ENCODE measurements at places on chromosomes 1 and 21.

DNA sequence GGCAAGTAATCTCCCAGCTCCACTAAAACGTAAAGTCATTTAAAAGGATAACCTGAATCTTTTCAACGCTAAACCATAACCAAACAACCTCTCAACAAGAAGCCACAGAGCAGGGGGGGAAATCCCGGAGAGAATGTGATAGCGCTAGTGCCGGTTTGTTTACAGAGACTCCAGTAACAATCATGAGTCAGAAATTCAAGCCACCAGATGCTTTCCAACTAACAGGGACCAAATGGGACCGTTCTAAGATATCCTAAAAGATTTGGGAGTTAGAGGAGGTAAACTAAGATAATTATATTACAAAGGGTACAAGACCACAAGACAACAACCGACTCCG lies 825 bp downstream of the DCAF8 start:
- DNase-seq: peak; percentile 89

- no peak for DNase-seq
These were observed 12.3 kb downstream of the RAB4A start for GRCh38 chr1:229283183-229283611.

- DNase-seq: no peak
These were observed 158.7 kb downstream of the DSCAM start for GRCh38 chr21:40688106-40688864.

GRCh38 chr1:118190561-118190960 lies 5.5 kb upstream of the SPAG17 start:
- no peak for DNase-seq

GRCh38 chr1:118047650-118048224 lies 118.2 kb downstream of the WDR3 start:
- DNase-seq: no peak

- no peak for DNase-seq
These were observed 16.6 kb downstream of the NUDC start for GRCh38 chr1:26938004-26938658.

DNA sequence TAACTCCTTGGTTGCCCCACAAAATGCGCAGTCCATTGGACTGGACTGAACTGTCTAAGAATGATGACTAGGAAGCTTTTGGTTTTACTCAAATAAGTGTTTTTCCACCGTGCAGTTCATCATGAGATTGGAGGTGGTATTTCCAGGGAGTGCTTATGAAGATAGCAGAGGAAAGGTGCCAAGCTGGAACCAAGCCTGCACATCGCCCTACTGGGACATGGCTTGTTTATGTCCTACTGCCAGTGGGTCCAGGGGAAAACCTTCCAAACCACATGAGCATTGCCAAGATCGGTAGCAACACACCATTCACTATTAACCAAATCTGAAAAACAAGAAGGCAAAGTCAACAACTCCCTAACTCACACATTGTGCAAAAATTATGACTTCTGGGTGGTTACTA lies 54.7 kb upstream of the DSCAM start:
- no peak for DNase-seq

DNA sequence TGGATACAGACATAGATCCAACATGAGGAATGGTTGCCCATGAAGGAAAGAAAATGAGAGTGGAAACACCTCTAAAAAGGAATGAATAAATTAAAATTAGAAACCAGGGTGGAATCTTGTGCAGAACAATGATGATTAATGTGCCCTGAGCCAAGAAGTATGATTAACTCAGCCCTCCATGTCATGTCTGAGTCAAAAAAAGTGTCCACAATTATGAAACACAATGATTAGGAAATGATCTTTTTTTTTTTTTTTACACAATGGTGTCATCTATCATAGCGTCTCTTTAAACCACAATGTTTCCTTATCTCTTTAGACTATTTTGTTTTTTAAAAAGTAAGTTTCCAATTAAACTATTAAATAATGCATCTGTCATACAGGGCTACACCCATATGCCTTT lies 78.9 kb upstream of the RAB4A start:
- peak; percentile 87 for DNase-seq

GRCh38 chr1:94805912-94806311 lies 14.2 kb upstream of the SLC44A3 start:
- peak; percentile 73 for DNase-seq

GRCh38 chr1:57612833-57613232 lies 189.0 kb upstream of the DAB1 start:
- DNase-seq: no peak

DNA sequence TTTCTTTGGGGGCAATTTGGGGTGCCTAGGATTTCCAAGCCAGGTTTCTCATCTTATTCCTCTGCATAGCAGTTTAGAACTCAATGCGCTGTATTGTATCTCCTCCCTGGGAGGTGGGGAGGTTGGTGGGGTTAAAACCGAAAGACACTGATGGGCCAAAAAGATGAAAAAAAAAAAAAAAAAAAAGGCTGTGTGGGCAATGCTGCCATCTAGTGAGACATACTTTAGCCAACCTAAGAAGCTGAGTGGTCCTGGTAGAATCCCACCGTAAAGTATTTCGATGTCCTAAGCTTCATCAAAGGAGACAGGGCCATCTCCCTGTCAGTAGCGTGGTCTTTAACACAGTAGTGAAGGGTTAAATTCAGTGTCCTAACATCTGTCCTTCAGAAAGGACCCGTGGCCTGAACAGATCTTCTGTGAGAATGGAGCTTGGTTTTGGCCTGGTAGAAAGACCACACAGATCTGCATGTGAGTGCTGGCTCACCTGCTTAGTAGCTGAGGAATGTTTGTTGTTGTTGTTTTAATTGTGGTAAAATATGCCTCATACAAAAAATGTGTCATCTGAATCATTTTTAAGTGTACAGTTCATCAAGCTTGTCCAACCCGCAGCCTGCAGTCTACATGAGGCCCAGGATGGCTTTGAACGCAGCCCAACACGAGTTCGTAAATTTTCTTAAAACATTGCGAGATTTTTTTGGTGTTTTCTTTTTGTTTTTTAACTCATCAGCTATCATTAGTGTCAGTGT lies 226.2 kb downstream of the KIF26B start:
- peak; percentile 29 for DNase-seq

DNA sequence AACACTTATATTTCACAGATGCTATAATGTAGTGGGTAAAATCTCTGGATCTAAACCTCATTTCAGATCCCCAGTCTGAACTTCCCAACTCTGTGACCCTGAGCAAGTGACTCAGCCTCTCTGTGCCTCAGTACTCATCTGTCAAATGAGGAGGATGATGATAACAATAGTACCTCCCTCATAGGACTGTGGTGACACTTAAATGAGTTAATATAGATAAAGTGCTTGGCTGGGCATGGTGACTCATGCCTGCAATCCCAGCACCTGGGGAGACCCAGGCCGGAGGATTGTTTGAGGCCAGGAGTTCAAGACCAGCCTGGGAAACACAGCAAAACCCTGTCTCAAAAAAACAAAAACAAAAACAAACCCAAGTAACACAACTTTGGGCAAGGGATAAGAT lies 4.7 kb upstream of the ECE1 start:
- peak; percentile 57 for DNase-seq

DNA sequence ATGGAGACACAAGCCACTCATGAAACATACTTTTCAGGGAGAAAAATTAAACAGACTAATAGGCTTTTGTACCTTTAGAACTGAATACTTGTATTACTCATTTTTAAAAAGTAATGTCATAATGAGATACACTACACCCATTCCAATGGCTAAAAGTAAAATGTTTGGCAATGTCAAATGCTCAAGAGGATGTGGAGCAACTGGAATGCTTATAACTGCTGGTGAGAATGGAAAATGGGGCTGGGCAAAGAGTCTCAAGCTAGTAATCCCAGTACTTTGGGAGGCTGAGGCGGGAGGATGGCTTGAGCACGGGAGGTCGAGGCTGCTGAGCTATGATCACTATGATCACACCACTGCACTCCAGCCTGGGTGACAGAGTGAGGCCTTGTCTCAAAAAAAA lies 86.3 kb downstream of the NKAIN1 start:
- peak; percentile 18 for DNase-seq

GRCh38 chr1:228105996-228106799 lies 2.9 kb downstream of the MRPL55 start:
- DNase-seq: no peak

- DNase-seq: peak; percentile 80
These were observed 42.1 kb upstream of the IPO9 start for GRCh38 chr1:201786824-201787223.

DNA sequence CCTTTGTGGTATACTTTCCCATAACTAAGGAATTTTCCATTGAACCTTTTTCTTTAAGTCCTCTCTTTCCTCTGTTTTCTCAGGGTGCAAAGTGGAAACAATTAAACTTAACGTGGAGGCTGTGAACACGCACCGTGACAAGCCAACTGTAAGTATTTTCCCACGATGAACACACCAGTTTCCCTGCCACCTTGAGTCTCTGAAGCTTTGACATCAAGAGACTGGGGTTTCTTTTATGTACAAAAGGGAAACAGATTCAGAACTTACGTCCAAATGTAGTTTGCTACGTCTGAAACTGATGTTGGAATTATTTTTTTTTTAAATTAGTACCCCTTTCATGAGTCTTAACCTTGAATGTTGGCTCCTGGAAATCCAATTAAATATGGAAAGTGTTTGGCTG lies 17.2 kb upstream of the C4BPB start:
- no peak for DNase-seq

- DNase-seq: peak; percentile 41
These were observed 540 bp downstream of the CD55 start for GRCh38 chr1:207321790-207322645.

- no peak for DNase-seq
These were observed 789.0 kb downstream of the PLA2G4A start for GRCh38 chr1:187617776-187618175.

GRCh38 chr1:84712276-84712874 lies 22.1 kb upstream of the SSX2IP start:
- DNase-seq: peak; percentile 78

- DNase-seq: no peak
These were observed 281.7 kb upstream of the ESRRG start for GRCh38 chr1:217004776-217005436.

GRCh38 chr1:247500865-247501264 lies 35.4 kb downstream of the OR2C3 start:
- DNase-seq: no peak

- peak; percentile 43 for DNase-seq
These were observed 18.7 kb downstream of the TMEM53 start for GRCh38 chr1:44655609-44656008.

DNA sequence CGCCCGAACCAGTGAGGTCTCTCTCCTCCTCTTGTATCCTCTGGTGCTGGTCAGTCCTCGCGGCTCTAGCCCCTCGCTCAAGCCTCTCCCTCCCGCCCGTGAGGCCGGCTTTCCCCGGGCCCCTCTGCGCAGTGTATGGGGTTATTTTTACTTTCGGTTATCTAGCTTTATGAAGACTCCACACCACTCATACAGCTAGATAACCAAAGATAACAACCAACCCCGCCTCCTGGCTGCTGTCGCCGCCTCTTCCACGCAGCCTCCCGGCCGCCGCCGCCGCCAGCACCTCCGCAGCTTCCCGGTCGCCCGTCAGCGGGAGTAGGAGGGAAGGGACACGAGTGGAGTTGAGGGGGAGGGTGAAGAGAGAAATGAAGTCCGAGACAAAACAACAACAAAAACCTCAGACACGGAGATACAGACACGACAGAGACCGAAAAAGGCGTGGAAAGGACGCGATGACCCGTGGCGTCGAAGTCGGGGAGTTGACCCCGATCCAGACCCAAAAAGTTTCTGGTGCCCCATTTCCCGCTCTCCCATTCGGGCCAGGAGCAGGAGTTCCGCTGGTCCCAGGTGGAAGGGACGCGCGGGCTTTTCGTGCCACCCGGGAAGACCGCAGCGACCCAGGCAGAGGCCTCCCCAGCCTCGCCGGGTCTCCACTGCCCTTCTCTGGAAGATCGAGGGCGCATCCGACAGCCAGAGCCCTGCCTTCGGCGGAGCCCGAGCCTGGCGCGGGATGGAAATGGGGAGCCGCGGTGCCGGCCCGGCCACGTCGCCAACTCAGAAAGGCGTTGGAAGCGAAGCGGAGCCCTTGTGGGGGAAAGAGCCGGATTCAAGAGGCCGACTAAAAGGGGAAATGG lies 51.4 kb downstream of the RHBG start:
- peak; percentile 33 for DNase-seq

DNA sequence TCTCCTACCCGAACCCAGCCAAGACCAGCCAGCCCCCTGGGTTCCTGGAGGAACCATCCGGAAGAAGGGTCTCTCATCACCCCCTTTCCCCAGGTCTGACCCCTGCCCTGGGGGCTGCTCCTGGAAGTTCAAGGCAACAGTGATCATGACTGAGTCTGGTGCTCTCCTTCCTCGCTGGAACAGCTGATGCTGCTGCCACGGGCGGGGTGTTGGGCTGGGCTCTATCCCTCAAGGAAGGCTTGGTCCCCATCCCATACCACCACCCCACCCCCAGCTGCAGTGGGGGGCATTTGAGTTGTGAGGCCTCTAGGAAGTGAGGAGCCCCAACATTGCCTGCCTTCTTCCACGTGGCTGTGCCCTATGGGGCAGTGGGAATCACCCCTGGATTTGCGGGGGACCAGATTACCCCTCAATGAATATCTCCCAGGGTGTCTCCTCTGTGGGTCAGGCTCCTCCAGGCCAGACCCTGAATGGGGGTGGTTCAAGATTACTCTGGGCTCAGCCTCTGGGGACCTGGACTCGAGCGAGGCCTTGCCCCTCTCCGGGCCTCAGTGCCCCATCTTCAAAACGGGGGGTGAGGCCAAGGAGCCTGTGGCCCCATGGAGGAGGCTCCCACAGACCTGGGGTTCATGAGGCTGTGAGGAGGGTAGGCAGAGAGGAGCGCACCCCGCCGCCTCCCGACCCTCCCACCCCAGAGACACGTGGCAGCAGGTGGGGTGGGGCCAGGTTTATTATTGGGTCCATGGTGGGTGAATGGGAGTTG lies 2.8 kb downstream of the MASP2 start:
- no peak for DNase-seq

DNA sequence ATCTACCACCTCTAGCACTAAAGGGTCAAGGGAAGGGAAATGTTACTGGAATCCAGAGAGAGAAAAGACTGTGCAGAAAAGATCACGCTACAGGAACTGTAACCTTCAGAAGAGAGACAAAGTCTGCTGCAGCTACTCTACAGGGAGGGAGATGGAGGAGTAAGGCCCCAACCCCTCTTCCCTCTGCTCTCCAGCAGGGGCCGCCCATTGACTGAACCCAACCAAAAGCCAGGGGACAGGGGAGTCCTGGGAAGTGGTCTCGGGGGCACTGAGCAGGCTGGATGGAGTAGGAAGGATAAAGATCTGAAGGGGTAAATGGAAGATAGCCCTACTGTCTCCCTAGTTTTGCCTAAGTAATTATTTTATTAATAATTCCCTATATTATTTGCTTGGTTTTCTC lies 72.8 kb upstream of the NR5A2 start:
- DNase-seq: peak; percentile 14

GRCh38 chr1:6507037-6507428 lies 15.6 kb upstream of the PLEKHG5 start:
- DNase-seq: no peak

DNA sequence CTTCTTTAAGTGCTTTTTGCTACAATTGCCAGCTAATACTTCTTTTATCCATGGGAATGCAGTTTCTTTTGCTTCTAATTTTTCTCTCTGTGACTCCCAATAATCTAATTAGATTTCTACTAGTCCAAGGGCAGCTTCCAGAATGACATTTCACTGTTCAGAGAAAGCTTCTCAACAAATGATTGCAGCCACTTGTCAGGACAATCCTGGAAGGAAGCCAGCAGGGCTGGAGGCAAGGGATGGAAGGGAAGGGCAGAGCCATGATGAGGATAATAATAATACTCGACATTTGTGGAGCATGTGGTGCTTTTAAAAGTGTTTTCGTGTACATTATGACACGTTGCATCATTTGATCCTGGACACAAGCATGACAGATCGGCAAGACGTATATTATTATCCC lies 19.4 kb downstream of the F11R start:
- peak; percentile 23 for DNase-seq

GRCh38 chr1:80218112-80218511 lies 1211.6 kb upstream of the ADGRL4 start:
- DNase-seq: peak; percentile 49

Data from GM23248 (cell line).